NCI-H2081 (cell line): ENCODE measurements at places on chromosomes 2 and 18.
A peak's percentile ranks its signal among the peaks of the same experiment; 100 is the strongest.

DNA sequence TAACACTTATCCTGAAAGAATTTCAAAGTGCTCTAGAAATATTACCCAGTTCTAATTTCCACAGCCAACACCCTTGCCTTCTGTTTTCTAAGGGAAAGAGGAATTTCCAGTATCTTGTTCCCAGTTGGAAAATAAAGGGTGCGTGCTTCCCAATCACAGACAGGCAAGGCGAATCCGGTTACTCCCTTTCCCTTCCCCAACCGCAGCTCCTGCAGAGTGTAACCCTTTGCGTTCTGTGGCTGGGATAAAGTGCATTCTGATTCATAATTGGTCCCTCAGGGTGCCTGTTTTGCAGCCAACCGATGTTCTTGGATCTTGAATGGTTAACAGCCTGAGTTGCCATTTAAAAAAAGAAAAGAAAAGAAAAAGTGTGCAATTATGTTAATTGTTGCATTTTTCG lies 40.6 kb upstream of the PGAP1 start:
- peak; percentile 32 for DNase-seq

- no peak for DNase-seq
Measured at GRCh38 chr2:30276455-30276911, 45.1 kb downstream of the LBH start.

- DNase-seq, result no peak
Measured at GRCh38 chr18:9707381-9708056, 582 bp upstream of the RAB31 start.

DNA sequence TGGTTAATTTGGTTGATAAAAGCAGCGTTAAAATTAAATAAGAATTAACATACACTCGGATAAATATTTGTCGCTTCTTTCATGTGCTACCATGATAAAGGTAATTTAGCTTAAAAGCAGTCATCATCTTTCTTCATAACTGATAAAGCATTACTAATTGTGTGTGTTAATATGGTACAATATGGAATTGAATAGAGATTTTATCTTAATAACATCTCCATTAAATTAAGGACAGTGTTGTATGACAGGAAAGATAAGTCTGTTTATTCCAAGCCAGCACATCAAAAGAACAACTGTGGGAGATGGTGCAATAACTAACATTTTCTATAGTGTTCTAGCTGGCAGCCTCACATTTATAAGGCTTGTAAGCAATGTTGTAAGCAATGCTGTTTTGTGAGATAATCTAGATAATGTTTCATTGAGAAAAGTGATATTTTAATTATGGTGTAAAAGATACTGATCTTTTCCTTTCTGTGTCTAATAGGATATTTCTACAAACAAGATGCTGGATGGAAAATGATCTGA lies 64.4 kb upstream of the AFF3 start:
- no peak for DNase-seq

GRCh38 chr2:128771401-128771800 lies 452.7 kb upstream of the HS6ST1 start:
- DNase-seq, result no peak

DNA sequence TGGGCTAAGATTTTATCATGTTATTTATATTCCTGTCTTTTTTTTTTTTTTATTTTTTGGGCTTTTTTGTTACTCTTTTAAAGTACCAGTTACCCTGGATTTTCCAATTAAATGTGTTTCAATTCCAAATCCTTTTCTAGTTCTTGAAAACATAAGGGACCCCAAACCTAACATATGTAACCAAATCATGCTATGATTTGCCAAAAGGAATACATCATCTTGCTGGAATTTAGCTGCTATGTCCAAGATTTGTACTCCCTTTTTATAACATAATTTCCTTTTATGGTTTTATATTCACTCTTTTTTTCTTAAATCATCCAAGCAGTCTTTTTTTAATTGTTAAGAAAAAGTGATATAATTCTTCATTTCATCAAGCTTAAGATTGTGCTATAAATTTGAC lies 60.9 kb upstream of the DSEL start:
- DNase-seq, result no peak

- DNase-seq, result no peak
Measured at GRCh38 chr2:44579837-44580230, 218.1 kb downstream of the CAMKMT start.

GRCh38 chr2:191501561-191502168 lies 176.3 kb upstream of the NABP1 start:
- DNase-seq, result no peak

DNA sequence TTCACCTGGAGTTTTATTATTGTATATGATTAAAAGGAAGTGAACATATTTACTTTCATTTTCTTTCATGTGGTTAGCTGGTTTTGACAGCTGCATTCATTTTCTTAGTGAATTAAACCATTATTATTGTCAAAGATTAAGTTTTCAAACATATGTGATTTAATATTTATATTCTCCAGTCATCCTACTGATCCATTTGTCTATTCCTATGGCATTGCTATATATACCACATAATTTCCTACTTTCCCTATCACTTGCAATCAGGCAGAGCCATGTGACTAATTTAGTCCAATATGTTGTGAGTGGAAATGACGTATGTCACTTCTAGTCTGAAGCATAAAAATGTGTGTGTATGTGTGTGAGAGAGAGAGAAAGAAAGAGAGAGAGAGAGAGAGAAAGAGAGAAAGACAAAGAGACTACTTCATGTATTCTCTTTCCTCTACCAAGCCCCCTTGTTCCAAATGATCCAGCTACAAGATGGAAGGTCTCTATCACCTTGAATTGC lies 12.0 kb upstream of the TACR1 start:
- no peak for DNase-seq

DNA sequence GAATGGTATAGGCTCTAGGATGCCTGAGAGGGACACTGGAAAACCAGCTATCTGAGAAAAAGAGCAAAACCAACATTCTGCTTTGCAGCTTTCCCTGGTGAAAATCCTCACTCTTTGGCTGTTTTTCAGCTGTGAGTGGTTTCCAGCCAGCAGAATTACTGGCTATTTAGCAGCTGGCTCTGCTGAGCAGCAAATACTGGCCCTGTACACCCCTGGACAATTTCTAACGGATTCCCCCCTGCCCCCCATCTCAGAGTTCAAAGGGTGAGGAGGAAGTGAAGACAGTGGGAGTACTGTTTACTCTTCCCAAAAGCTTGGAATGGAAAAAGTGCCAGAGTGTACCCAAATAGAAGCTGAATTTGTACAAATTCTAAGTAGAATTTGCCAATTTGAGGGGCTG lies 26.1 kb upstream of the IMP4 start:
- DNase-seq, result no peak

DNA sequence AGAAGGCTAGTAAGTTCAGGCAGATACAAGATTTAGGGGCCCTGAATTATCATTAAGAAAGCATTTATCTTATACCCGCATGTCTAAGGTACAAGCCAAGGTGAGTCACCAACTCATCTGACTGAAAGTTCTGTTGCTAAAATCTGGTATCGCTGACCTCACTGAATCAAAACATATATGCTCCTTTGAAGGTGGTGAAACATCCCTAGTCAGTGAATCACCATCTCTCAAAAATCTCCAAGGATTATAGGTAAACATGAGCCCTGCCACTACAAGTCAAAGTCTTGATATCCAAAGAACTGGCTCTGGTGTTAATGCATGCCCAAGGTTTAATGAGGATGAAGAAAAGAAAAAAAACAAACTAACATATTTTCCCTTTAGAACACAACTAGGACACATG lies 43.5 kb downstream of the IRS1 start:
- DNase-seq, result no peak

DNA sequence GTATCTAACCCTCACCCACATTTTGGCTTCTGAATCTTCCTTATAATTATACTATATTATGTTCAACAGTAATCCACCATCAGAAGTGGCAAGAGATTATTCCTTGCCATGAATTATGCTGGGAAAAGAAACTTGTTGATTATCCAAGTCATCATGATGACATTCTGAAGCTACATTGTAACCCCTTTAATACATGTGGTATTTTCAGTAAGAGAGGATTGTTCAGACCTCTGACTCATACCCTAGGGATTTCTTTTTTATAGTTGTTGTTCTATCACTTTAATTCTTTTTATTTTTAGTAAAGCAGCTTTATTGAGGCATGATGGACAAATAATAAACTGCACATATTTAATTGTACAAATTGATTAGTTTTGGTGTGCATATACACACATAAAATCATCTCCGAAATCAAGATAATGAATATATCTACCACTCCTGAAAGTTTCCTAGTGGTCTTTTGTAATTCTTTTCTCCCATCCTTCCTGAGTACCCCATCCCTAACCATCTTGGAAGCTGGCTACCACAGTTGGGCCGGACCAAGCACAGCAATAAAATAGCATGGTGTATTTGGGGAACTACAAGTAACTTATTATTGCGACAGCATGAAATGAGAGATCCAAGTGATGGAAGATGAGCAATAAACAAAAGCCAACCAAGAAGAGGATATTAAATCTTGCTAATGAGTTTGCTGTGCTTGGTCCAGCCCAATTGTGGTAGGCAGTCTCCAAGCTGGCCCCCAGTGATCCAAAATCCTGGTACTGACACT lies 159.9 kb downstream of the BARD1 start:
- DNase-seq, result no peak

GRCh38 chr2:8146132-8147005 lies 535.5 kb upstream of the ID2 start:
- DNase-seq, result peak; percentile 42

GRCh38 chr2:80288576-80288975 lies 16.0 kb downstream of the LRRTM1 start:
- peak; percentile 3 for DNase-seq

DNA sequence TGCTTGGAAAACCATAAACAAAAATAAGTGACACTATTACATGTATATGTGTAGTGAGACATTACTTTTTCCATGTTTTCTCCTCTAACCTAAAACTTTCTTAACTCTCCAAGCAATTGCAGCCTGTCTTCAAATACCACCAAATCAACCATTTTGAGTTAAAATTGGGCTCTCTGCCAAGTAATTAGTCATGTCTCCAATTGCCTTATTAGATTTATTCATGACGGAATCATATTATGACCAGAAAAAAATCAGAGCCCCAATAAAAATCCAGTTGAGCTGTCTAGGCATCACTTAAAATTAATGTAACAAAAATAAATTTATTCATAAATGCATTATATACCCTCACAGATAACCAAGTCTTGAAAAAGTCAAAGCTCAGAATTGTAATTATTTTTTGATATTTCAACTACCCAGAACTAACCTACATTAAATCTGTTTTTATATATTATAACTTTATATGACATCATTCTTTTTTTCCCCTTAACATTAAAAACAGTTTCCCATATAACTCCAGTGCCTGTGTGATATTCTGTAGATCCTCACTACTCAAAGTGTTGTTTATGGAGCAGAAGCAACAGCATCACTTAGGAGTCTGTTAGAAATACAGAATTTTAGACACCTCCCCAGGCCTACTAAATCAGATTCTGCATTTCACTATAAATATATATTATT lies 157.0 kb downstream of the ERBB4 start:
- no peak for DNase-seq

GRCh38 chr2:201126308-201127151 lies 10.6 kb downstream of the CFLAR start:
- DNase-seq, result no peak

GRCh38 chr2:176832086-176832485 lies 380.5 kb upstream of the HNRNPA3 start:
- DNase-seq, result no peak

GRCh38 chr2:23839919-23840578 lies 86.9 kb downstream of the ATAD2B start:
- DNase-seq, result no peak

- DNase-seq, result no peak
Measured at GRCh38 chr2:30505500-30506180, 58.6 kb downstream of the LCLAT1 start.

GRCh38 chr18:68472701-68473295 lies 242.1 kb downstream of the TMX3 start:
- no peak for DNase-seq

DNA sequence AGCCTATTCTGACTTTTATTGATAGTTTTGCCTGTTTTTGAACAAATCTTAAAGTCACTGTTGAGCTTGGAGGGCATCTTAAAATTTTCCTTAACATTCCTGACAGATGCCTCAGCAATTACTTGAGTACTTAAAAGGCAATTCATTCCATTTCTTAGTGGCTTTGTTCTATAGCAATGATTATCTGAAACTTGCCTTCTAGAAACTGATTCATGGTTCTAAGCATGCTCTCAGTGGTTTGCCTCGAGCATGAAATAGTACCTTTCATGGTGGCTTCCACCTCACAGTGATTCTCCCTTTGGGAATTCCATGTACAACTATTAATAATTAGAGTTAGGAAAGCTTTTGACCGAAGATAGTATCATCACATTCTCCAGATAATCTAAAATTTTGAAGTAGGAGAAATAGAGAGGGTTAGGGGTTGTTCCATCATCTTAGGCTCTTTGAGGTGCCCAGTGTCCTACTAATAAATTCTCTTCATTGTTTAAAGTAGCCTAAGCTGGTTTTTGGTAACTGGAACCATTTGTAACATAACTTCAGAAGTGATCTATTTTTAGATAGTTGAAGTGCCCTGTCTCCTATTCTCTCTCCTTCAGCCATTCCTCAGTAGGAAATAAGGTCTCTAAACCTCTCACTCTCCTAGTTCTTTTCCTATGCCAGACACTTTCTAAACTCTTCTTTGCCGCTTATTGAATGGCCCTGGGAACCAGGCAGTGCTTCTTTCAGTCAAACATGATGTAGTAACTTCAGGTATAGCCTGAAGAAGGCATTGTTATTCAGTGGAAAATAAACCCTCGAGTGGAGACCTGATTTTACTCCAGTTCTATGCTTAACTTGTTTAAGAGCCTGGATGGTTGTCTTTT lies 156.1 kb downstream of the HAUS1 start:
- DNase-seq, result no peak

- no peak for DNase-seq
Measured at GRCh38 chr2:46780411-46780800, 135.2 kb downstream of the MCFD2 start.
